Eye (tissue), 1 donor: ENCODE measurements at places on chromosomes 16 and 17.

DNA sequence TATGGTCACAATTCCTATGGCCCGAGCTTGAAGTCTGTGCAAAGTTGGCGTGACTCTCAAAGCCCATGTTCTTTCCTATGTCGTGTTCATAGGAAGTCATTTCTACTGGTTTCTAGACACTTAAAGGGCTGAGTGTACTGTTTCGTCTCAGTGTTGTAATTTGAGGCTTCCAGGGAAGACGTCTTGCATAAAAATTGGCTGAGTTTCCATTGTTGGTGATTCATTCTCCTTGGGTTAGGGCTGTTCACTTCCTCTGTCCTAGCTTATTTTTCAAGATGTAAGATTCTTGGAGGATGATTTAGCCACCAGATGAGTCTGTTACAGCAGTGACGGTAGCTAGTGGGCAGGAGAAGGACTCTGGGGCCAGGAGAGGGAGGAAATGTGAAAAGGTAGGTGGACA, 43.1 kb downstream of the PIK3R5 start:
- DNase-seq, result peak; percentile 3

GRCh38 chr17:60305141-60305540, 86.8 kb downstream of the USP32 start:
- DNase-seq, result no peak

DNA sequence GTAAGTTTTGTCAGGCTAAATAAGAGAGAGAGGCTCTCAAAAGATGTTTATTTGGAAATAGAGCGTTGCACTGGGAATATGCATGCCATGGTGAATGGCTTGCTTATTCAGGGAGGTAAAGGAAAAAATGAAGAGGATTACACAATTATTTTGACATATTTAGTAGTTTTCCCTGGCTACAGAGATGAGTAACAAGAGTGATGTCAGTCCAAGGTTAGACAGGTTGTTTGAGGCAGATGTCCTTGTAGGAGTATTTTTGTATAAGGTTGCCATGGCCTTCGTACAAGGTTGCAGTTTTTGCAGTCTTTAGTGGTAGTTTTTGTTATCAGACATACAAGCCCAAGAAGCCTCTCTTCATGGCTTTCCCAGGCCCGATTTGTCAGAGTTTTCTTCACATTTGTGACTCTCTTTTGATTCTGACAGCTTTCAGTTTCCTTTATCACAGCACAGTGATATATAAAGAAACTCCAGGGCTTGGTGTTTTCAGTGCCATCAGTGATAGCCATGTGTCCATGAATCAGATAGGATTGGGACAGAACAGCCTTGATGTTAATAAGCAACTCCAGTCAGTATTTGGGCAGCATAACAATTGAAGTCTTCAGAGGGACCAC, 18.7 kb upstream of the LGALS9 start:
- DNase-seq, result no peak

DNA sequence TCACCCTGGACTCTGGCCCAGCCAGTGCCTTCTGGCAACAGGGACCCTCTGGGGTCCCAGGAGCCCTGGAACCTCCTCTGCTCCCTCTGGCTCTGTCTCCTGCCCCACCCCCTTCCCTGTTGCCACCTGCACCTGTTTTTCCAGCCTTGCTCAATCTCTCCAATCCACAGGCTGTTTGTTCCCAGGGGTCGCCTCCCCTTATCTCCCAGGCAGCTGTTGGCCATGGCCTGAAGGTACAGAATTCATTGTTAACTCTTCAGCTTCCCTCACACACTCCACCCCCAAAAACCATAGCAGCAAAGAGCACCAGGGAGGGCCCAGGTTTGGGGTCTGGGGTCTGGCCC, 39.3 kb upstream of the TOB1 start:
- DNase-seq, result peak; percentile 34

DNA sequence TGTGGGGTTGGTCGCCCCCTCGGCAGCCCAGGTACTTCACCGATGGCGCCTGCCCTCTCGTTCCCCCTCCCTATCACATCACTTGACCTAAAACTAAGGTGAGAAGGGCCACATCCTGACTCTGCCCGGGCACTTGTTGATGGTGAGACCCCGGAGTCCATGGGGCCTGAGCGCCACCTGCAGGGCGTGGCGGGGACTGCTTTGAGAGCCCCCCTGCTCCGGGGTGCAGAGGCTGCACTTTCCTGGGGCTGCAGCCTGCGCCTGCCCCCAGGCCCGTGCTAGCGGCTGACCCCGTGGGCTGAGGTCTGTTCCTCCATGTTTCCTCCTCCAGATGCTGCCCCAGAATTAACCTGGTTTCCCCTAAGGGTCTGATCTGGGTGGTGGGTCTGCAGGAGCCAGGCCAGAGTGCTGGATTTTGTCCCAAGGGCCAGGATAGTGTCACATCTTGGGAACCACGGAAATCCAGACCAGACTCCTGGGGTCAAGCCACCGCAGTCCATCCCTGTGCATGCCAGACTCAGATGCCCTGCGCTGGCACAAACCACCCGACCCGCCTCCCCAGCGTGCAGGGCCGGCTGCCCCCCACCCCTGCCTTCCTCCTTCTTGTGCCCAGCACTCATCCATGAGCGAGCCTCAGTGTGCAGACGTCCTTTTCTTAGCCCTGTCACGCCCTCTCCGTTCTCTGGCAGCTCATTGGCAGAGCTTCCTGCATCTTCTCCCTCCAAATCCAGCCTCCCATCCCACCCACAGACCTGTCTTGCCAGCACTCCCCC, 2.7 kb downstream of the NDUFAF8 start:
- DNase-seq, result peak; percentile 72

DNA sequence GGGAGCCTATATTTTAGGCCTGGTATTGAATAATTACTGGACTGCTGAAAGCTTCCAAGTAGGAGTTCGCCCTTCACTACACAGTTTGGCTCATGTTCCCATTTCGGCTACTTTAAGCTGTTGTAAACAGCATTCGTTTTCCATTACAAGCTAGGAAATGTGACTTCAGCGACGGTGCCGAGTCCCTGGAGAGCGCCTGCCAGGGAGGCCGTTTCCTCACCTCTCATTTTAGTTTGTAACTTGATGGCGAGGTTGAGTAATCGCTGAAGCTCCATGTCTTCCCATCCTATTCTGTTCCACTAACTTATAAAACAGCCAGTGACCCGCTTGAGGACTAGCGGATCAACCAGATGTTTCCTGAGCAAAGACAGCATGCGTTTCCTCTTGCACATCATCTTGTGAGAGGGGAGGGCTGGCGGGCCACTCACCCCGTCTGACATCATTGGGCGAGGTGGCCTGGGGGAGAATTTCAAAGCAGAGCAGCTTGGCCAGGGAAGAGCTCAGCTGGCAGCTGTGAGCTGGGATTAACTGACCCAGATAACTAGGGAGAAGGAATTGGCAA, 32.9 kb downstream of the PCTP start:
- DNase-seq, result peak; percentile 30

GRCh38 chr16:52597772-52598483, 51.0 kb upstream of the TOX3 start:
- peak; percentile 71 for DNase-seq

DNA sequence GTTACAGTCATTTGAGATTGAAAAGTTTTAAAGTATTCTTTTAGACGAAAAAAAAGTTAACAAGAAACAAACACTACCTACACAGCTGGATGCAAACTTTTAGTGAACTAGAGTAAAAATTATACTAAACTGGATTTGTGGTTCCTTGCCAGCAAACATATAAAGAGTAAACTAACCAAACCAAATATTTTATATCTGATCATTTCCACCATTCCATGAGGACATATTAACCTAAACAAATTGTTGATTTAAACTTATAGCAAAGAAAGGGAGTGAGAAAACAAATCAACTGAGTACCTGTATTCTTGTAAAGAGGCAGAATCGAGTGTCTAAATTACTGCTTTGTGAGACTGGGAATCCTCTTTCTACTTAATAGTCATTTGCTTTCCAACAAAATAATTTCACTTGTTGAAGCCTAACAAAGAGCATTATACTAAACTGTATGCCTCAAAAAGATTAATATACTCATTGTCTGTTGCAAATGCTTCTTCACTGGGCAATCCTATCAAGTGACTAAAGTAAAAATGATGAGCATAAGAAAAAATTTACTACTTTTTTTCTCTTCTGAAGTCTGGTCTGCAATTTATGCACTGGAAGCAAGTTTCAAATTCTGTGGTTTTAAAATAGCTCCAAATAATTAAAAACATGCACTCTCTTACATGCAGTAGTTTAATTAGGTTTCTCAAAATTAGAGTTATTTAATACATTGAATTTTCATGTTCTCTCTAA, 37.5 kb downstream of the AKAP10 start:
- no peak for DNase-seq

DNA sequence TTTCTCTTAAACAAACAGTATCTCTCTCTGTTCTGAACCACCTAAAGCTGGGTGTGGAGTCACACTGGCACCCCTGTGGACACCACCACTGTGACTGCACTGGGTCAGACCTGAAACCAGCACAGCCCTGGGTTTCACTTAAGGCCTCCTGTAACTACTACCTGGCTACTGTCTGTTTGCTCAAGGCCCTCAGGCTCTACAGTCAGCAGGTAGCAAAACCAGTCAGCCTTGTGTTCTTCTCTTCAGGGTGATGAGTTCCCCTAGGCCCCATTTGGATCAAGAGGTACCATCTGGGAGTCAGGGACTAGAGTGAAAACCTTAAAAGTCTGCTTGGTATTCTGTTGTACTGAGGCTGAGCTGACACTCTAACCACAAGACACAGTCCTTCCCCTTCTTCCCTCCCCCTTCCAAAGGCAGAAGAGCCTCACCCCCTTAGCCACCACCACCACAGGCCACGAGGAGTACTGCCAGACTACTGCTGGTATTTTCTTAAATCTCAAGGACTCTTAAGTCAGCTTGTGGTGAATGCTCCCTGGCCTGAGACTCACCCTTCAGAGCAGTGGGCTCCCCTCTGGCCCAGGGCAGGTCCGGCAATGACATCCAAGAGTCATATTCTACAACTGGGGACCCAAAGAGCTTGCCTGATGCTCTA, 153.2 kb upstream of the MON1B start:
- no peak for DNase-seq

DNA sequence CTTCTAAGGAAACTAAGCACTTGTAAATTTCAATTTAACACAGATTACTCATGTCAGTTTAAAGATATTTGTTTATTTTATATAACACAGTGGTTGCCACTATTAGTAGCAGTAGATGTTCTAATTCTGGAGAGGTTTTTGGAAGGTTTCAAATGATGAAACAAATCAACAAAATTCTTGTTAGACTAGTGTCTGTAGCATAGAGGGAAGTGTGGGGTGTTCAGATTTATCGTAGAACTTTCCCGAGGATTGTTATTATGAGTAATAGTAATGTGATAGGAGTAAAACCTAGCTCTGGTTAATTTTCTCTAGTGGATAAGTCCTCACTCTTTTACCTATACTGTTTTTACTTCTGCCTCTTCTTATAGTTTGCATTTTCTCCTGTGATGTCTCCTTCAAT, 6.3 kb downstream of the GAN start:
- no peak for DNase-seq

DNA sequence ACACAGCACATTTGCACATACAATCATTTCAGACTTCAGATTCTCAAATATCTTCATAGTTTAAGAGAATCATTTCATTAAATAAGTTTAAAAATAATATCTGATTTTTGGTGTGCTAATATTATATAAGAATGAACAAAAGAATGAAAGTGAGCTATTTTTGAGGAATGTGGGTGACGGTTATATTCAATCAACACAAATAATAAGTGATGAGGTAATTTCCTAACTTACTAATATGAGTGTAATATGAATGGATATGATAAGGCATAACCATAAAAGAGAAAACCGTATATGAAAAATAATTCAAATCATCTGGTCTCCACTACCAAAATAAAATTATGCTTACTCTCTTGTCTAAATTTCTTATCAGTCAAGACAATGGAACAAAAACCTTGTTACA, 68.4 kb upstream of the NACA2 start:
- no peak for DNase-seq

- DNase-seq, result no peak
Measured at GRCh38 chr17:50531428-50532025, 1.0 kb upstream of the EPN3 start.

DNA sequence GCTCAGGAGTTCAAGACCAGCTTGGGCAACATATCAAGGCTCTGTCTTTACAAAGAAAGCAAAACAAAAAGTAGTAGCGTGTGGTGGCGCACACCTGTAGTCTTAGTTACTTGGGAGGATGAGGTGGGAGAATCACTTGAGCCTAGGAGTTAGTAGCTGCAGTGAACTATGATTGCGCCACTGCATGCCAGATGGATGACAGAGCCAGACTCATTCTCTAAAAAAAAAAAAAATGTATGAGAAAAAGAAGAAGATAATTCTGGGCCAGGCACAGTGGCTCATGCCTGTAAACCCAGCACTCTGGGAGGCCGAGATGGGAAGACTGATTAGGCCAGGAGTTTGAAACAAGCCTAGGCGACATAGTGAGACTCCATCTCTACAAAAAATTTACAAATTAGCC, 28.5 kb downstream of the STAT5B start:
- no peak for DNase-seq

DNA sequence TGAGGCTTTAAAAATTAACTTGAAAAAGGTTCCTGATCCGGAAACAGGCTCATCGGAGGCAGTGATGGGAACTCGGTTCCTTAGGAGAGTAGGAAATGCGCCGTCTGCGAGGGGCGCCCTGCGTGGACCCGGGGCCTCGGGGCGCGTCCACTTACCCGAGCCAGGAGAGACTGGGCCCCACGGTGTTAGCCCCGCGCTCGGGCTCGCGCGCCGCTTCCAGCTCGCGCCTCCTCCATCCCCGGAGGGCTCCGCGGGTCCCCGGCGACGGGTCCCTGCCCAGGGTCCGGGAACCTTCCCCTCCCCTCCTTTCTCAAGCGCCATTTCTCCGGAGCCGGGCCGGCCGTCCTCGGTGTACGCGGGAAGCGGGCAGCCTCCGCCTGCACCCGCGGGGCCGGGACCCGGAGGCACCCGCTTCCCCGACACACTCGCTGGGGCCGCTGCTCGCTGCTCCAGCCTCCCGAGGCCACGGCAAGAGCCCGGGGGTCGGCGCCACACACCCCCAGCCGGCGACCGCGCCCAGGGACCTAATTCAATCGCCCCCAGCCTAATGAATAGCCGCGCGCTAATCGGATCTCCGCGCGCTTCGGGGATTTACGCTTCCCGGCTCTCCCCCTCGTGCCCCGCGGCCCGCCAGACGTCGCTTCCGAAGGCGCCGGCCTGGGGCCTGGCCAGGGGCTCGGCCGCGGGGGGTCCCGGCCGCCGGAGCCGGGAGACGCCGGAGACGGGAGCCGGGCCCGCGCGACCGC, 2.2 kb upstream of the BAHCC1 start:
- peak; percentile 70 for DNase-seq

- no peak for DNase-seq
Measured at GRCh38 chr16:49740256-49740655, 115.7 kb downstream of the ZNF423 start.

- no peak for DNase-seq
Measured at GRCh38 chr17:76820561-76820960, 47.6 kb upstream of the MGAT5B start.

GRCh38 chr17:37742762-37743611, 1.9 kb downstream of the HNF1B start:
- peak; percentile 59 for DNase-seq

DNA sequence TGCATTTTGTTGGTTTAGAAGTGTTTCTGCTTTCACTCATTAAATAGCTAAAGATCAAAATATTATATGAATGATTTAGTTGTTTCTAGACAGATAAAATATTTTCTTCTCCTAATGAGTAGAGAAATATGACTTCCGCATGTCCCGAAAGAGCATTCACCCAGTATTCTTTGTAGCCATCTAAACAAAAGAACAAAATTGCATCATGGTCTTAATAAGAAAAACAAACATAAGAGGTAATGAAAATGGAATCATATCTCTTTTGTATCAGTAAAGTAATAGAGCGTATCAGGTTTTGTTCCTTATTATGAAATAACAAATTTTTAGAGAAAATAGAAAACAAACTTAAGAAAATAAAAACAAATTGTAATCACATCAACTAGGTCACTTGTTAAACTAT, 16.1 kb upstream of the KCNJ2 start:
- no peak for DNase-seq

- DNase-seq, result peak; percentile 70
Measured at GRCh38 chr17:17837966-17838962, 1.5 kb upstream of the SREBF1 start.
